Activated naive CD4-positive, alpha-beta T cell treated with anti-CD3 and anti-CD28 coated beads, Interleukin-2, amount 50 U/mL, for 72 hours (primary cell): ENCODE measurements at places on chromosomes 4 and X. TPM values are rescaled to one million over a fixed set of nuclear protein-coding genes. Genes with fewer than 3 reads are reported as not detected.

The MAGEA12 gene
- total RNA-seq: not detected

The MAGEA2 gene
- not detected for total RNA-seq

The NR3C2 gene
- 6.0 TPM for total RNA-seq

The ERCC6L gene
- total RNA-seq: 12.6 TPM

The CXorf65 gene
- 7.5 TPM for total RNA-seq

The ANXA10 gene
- total RNA-seq: not detected

The FDCSP gene
- total RNA-seq: not detected

The GAGE2A gene
- not detected for total RNA-seq

- no peak for DNase-seq
Measured at GRCh38 chr4:174681723-174682300, 147.2 kb downstream of the GLRA3 start.

GRCh38 chr4:145934434-145935047 is 4.1 kb downstream of the ZNF827 start:
- DNase-seq: no peak

- no peak for DNase-seq
Measured at GRCh38 chrX:119880552-119881437, 9.2 kb downstream of the NDUFA1 start.

DNA sequence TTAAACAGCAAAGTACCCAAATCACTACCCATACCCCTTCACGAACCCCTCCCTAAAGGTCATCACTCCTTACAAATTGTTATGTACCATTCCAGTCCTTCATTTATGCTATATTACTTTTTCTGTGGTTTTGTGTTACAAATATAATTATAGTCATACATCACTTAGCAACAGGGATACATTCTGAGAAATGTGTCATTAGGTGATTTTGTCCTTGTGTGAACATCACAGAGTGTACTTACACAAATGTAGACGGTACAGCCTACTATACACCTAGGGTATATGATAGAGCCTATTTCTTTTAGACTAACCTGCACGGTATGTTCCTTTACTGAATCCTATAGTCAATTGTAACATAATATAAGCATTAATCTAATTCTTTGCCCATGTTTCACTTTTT is 61.9 kb downstream of the ASB9 start:
- DNase-seq: no peak

- no peak for DNase-seq
Measured at GRCh38 chrX:20263474-20263873, 3.2 kb downstream of the RPS6KA3 start.

DNA sequence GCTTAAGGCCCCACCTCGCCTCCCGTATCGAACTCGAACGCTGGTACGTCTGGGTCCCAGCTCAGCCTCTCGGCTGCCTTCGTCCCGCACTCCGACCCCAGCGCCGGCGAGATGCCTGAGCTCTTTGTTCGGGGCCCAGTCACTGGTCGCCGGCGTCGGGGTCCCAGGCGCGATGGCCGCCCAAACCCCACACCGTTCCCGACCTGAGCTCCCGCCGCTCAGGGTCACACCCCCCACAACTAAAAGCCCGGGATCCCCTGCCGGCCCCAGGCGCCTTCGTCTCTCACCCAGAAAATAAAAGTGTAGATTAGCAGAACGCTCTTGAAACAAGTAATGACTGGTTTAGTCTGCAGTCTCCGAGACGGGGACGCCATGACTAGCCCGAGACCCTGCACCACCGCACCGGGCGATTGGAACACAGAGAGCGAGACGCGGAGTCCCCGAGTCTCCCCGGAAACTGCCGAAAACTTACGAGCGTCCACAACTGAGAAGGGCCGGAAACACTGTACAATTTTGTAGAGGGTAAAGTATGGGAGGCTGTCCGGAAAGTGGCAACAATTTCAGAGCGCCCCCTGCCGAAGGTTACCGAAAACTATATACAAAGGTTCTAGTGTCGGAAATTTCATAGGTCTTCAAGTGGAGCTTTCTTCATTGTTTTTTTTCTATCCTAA is at the start of gene TSPAN6:
Gene TSPAN6, minus strand, starts transcription at position 486 of the 671 bp plus-strand sequence. Its CDS starts 112 bp downstream, at position 374.
- DNase-seq: peak; percentile 68

DNA sequence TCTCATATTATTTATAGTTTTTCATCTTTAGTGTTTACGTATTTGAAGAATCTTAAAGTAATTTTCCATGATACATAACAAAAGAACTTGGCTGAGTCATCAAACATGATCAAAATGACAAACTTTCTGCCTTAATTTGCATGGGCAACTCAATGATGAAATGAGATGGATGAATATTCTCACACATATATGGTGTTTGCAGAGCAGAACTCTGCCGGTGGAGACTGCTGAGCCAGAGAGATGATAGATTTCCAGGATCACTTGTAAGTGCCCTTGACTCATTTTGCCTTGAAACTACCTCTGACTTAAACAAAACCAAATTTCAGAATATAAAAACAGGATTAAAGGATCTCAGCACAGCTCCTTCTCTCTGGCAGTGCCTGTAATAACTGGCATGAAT is 38.2 kb downstream of the TRPC3 start:
- DNase-seq: no peak

DNA sequence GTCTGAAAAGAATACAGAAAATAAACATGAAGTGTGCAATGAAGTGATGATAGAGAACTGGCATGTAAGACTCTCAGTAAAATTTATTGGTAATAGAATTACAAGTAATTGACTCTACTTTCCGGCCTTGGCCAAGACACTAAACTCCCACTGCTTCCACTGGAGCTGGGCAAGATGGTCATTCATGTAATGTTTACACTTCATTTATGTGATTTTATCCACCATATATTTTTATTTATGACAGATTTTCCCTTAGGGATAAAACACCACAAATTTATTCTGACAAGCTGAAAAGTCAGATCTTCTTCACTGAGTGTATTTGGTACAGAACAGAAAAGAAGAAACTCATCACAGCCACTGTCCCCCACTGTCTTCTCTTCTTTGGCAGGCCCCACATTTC is 191.9 kb downstream of the SLC39A8 start:
- DNase-seq: no peak

DNA sequence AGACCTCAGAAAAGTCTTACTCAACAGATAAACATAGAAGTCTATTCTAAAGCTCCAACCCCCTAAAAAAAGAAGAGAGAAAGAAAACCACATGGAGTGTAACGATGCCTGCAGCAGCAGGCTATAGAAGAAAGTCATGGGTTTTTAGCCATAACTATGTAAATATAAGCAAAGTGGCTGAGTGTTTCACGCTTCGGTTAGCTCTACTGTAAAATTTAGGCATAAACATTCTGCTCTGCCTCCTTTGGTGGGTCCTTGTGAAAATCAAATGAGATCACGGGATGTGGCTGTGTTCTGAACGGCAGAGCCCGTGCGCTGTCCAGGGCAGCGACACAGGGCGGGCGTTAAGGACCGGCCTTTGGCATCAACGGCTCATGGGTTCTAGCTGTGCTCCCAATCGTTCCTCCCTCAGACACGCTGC is 78.4 kb downstream of the IRF2 start:
- no peak for DNase-seq

GRCh38 chr4:29852537-29852936 is 867.6 kb upstream of the PCDH7 start:
- DNase-seq: no peak

DNA sequence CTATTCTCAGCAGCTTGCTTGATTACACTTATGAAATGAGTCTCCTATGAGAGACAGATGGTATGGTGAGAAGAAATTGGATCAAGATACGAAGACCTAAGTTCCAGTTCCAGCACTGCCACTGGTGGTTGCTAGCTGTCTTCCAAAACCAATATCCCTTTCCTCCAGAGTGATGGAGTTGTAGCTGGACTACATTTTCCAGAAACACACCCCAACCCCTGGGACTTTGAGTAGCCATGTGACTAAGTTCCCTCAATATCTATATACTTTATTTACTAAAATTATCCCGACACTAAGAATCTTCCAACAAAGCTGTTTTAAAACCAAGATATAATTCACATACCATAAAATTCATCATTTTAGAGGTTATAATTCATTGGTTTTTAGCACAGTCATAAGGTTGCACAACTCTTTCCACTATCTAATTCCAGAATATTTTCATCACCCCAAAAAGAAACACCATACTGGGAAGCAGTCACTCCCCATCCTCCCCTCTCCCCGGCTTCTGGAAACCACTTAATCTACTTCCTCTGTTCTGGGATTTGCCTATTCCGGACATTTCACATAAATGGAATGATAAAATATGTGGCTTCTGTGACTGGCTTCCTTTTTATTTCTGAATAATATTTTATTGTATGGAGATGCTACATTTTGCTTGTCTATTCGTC is 118.0 kb downstream of the MANBA start:
- no peak for DNase-seq

DNA sequence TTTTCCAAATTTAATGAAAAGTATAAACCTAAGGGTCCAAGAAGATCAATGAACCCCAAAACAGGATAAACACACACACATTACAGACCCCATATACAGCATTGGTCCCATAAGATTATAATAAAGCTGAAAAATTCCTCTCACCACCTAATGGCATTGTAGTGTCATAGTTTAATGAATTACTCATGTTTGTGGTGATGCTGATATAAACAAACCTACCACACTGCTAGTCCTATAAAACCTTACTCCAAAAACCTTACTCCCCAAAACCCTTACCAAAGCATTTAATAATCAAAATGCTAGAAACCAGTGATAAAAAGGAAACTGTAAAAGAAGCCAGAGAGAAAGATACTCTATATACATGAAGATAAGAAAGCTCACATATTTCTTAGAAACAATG is 148.1 kb upstream of the SH3RF1 start:
- no peak for DNase-seq

GRCh38 chr4:110474481-110474880 is 1.5 kb upstream of the ENPEP start:
- no peak for DNase-seq

DNA sequence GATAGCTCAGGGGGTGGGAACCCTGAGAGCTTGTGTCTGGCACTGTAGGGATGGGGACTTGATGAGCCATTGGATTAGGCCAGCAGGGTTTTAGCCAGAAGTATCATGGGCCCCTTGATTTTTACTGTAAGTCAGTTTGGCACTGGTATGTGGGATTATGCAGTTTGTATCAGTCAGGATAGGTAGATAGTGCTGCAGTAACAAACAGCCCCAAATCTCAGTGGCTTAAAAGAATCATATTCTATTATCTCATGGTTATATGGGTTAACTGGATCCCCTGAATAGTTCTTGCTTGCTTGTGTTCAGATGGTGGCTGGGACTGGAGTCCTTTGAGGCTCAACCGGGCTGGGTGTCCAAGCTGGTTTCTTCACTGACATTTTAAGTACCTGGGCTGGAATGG is 56.5 kb downstream of the SORCS2 start:
- no peak for DNase-seq

DNA sequence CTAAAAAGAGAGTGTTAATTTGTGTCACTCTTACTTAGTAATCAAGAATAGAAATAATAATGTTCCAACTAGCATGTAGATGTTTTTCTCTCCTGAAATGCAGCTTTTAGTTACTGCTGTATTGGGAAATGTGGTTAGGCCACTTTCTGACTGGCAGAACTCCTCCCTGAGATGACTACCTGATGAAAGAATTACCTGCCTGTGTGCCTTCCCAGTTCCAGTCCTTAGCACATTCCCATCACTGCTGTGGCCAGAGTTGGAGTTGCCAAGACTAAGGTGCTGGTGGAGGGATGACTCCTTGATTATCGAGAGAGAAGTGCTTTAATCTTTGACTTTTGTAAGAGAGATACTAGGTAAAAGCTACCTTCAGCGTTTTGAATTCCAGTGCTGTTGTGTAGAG is 9.5 kb downstream of the GAB1 start:
- no peak for DNase-seq

DNA sequence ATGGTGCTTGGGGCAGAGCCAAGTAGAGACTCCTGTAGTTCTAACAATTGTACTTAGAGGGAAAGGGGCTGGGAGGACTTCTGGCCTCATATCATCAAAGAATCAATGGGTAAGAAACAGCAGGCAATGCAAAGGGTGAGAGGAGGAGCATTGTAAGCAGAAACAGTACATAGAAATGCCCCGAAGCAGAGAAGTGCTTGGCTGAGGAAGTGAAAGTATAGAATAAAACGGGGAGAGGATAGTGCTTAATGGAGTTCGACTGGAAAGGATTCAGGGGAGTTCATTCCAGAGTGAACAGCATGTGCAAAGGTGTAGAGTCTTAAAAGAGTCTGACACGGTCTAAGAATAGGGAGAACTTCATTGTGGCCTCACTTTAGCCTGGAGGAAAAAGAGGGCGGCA is 103.0 kb downstream of the SYNPO2 start:
- no peak for DNase-seq

GRCh38 chr4:8557151-8558076 is 22.8 kb upstream of the GPR78 start:
- DNase-seq: no peak

DNA sequence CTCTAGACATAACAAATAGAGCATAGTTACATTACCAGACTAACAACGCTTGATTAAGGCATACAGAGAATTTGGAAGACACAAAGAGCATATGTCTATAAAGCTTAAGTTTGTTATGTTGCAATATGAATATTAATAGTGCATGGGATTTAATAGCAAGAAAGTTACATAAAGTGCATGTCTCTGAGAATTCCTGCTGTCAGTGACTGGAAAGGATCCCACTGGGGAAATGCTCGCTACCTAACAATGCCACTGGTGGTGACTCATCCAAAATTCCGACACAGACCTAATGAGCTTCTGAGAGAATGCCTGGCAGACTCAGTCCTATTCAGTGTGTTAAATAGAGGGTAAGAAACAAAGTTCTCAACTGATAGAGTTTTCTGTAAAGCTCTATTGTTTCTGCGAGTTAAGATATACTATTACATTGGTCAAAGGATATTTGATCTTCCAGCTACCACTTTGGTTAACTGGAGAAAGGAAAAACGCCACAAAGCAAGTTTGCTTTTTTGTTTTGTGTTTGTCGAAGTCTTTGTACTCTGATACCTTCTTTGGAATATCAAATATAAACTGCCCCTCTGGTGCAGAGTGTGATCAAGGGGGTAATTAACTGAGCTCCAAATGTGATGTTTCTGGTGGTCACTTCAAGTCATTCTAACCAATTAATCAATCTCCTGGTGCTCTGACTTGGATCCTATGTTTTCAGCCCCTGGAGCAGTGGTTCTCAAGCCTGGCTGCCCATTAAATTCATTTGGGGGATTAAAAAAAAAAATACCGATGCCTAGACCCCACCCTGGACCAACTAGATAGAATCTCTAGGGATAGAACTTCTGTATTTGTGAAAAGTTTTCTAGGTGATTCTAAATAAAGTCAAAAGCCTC is 107.9 kb downstream of the PALLD start:
- DNase-seq: no peak

DNA sequence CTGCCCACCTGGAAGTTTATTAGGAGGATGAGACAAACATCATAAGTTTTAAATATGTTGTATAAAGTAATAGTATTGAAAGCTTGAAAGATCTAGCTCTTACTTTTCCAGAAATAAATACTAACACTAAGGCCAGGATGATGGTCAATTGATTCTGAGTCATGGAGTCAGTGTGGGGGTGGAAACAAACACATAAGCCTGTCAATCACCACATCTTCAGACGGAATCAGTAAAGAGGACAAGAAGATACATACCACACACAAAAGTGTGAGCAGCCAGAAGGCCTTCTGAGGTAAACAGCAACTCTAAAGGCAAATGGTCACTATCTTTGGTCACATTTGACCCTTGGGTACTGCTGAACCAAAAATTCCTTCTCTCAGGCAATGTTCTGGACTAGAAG is 365.0 kb upstream of the RASGEF1B start:
- DNase-seq: no peak

- DNase-seq: no peak
Measured at GRCh38 chr4:17635056-17635455, 20.6 kb downstream of the MED28 start.

GRCh38 chr4:126627255-126627654 is 1005.5 kb upstream of the INTU start:
- DNase-seq: no peak
